B cell (primary cell): ENCODE measurements at places on chromosomes 7 and 10. TPM values are rescaled to one million over a fixed set of nuclear protein-coding genes. Genes with fewer than 3 reads are reported as not detected.
A peak's percentile ranks its signal among the peaks of the same experiment; 100 is the strongest.

GRCh38 chr10:14024329-14025202, 306.2 kb downstream of the FRMD4A start:
- peaks cover 6% of the 10 kb centered on the region for H3K4me1 ChIP-seq
- peak overlapping the region; percentile 55 for H3K4me3 ChIP-seq
- H3K36me3 ChIP-seq = no peaks in the 10 kb centered on the region
- H3K27ac ChIP-seq = peak overlapping the region; percentile 32

Gene TAS2R5
- total RNA-seq = 3.6 and 6.5 TPM in 2 replicates

Gene ZNF239
- total RNA-seq = 5.9 and 7.6 TPM in 2 replicates

Gene LFNG
- 208 and 221 TPM in 2 replicates for total RNA-seq

- H3K27ac ChIP-seq = no peak overlapping the region
- no peak overlapping the region for H3K4me3 ChIP-seq
- no peaks in the 10 kb centered on the region for H3K4me1 ChIP-seq
- H3K36me3 ChIP-seq = no peaks in the 10 kb centered on the region
- DNase-seq = no peak
- H3K27me3 ChIP-seq = no peaks in the 10 kb centered on the region
Measured at GRCh38 chr7:158357106-158357897, 230.3 kb downstream of the PTPRN2 start.

- DNase-seq = no peak
- no peaks in the 10 kb centered on the region for H3K4me1 ChIP-seq
- H3K36me3 ChIP-seq = no peaks in the 10 kb centered on the region
- no peak overlapping the region for H3K27ac ChIP-seq
Measured at GRCh38 chr7:24172856-24173255, 111.1 kb upstream of the NPY start.

DNA sequence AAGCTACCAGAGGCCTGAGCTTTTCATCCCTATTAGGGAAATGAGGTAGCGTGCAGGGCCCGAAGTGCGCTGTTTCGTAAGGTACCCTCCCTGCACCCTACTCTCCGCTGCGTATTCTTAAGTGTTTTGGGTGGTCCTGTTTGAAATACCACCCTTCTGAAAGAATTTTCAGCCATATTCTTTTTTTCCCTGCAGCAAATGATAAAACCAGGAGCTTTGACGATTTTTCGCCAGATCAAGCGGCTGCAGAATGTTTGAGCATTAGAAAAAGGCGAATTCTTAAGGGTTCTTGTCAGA, 1.2 kb downstream of the RSBN1L start:
- peaks cover 35% of the 10 kb centered on the region for H3K4me1 ChIP-seq
- peak overlapping the region; percentile 81 for H3K4me3 ChIP-seq
- no peaks in the 10 kb centered on the region for H3K27me3 ChIP-seq
- H3K36me3 ChIP-seq = no peaks in the 10 kb centered on the region
- peak overlapping the region; percentile 81 for H3K27ac ChIP-seq
- DNase-seq = no peak

Gene OPN1SW
- total RNA-seq = not detected in 2 replicates

Gene NUTM2A
- total RNA-seq = 0.63 and 0.96 TPM in 2 replicates

DNA sequence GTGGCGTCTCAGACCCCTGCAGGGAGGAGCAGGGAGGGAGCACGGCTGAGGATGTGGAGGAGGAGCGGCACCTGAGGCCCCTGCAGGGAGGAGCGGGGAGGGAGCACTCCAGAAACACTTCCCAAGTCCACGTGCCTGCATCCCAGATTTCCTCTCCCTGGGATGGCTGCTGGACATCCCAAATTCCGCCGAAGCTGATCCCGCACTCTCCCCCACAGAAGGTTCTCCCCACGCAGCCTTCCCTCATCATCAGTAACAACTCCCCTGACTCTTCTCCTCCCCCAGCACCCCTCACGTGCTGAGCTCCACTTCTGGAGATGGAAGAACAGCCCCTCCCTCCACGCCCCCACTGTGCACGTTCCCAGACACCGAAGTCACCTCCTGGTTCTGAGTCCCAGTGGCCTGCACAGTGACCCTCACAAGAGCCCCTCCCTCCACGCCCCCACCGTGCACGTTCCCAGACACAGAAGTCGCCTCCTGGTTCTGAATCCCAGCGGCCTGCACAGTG, 17.8 kb upstream of the FOXL3 start:
- H3K4me3 ChIP-seq = no peak overlapping the region
- no peaks in the 10 kb centered on the region for H3K36me3 ChIP-seq
- no peak for DNase-seq
- no peak overlapping the region for H3K27ac ChIP-seq
- H3K27me3 ChIP-seq = peaks cover 5% of the 10 kb centered on the region

DNA sequence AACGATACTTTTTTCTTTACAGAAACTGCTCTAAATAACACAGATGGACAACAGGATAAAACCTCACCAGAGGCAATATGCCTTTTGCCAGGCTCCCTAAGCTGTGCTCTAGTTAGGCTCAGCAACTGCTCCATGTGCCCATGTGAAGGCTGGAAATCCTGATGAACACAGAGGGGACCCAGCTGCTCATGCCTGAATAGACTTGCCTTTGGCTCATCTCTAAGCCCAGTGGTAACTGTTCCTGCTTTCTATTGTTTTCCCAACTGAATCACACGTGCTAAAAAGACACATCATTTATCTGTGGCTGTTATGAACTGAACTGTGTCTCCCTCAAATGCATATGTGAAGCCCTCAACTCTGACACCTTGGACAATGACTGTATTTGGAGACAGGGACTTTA, 110.4 kb downstream of the RNF216 start:
- H3K4me1 ChIP-seq = peaks cover 14% of the 10 kb centered on the region
- no peak overlapping the region for H3K4me3 ChIP-seq
- no peak for DNase-seq
- H3K36me3 ChIP-seq = peaks cover 15% of the 10 kb centered on the region
- no peak overlapping the region for H3K27ac ChIP-seq

GRCh38 chr7:50474382-50475160, 24.4 kb upstream of the FIGNL1 start:
- H3K27ac ChIP-seq = no peak overlapping the region
- no peak overlapping the region for H3K4me3 ChIP-seq
- H3K27me3 ChIP-seq = no peaks in the 10 kb centered on the region
- H3K4me1 ChIP-seq = no peaks in the 10 kb centered on the region

- H3K27ac ChIP-seq = no peak overlapping the region
- no peak for DNase-seq
- no peak overlapping the region for H3K4me3 ChIP-seq
- no peaks in the 10 kb centered on the region for H3K36me3 ChIP-seq
- no peaks in the 10 kb centered on the region for H3K27me3 ChIP-seq
Measured at GRCh38 chr10:17733620-17734019, 18.4 kb upstream of the TMEM236 start.

DNA sequence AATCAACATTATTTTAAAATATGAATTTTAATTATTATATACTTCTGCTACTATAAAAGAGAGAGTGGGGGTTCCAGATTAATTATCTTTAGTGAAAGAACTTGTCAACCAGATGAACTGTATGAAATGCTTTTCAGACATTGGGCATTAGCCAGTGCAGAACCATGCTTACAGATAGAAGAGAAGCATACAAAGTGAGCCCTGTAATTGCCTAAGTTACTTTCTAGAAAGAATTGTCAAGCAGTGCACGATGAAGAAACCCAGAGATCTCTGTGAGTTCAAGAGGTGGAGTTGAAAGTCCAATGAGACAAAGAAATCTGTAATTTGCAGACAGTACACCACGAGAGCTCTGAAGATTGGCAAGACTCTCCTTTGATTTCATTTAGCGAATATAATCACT, 166.7 kb downstream of the CDC14C start:
- H3K4me1 ChIP-seq = no peaks in the 10 kb centered on the region
- no peaks in the 10 kb centered on the region for H3K36me3 ChIP-seq
- H3K4me3 ChIP-seq = no peak overlapping the region
- no peak for DNase-seq

DNA sequence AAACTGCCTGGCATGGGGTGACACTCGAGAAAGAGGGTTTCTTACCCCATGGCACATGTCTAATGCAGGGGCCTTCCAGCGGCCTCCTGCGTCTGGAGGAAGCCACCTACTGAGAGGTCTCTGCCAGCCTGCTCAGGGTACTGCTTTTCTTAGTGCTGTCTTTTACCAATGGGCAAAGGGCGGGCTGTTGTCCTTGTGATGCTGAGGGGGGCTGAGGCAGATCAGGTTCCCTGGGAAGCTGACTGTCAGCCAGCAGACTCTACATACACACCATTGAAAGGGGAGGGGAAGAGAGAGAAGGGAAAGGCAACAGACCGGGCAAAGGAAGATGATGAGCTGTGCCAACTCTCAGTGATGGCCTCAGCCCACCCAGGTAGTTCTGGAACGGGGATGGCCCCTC, 48.7 kb downstream of the COL13A1 start:
- no peaks in the 10 kb centered on the region for H3K27me3 ChIP-seq
- H3K36me3 ChIP-seq = no peaks in the 10 kb centered on the region
- no peak overlapping the region for H3K27ac ChIP-seq
- no peaks in the 10 kb centered on the region for H3K4me1 ChIP-seq

GRCh38 chr7:18293759-18294158, 201.8 kb upstream of the HDAC9 start:
- H3K27me3 ChIP-seq = no peaks in the 10 kb centered on the region
- H3K4me1 ChIP-seq = peaks cover 56% of the 10 kb centered on the region
- H3K27ac ChIP-seq = peak overlapping the region; percentile 74
